ENCODE measurements at places on chromosomes 1 and 21. TPM values are rescaled to one million over a fixed set of nuclear protein-coding genes. Genes with fewer than 3 reads are reported as not detected.

The COL11A1 gene
- polyA plus RNA-seq = 34.4 TPM

The S100A10 gene
- 88.4 TPM for polyA plus RNA-seq

The FMO4 gene
- polyA plus RNA-seq = 4.2 TPM

The HSPB7 gene
- 32.5 TPM for polyA plus RNA-seq

The LEFTY2 gene
- polyA plus RNA-seq = not detected

The TTC34 gene
- polyA plus RNA-seq = 0.11 TPM

The SMAP2 gene
- polyA plus RNA-seq = 9.0 TPM

The SPRR1B gene
- polyA plus RNA-seq = not detected

The BTF3L4 gene
- 68.6 TPM for polyA plus RNA-seq

The GNAT2 gene
- polyA plus RNA-seq = 0.15 TPM

The OR2L8 gene
- polyA plus RNA-seq = not detected

The PADI1 gene
- 0.70 TPM for polyA plus RNA-seq

The IL22RA1 gene
- not detected for polyA plus RNA-seq

The EVA1C gene
- polyA plus RNA-seq = 12.2 TPM

The CFHR5 gene
- not detected for polyA plus RNA-seq

The ITLN2 gene
- not detected for polyA plus RNA-seq

The PDC gene
- polyA plus RNA-seq = not detected

The B3GALT6 gene
- polyA plus RNA-seq = 16.9 TPM

The FMO5 gene
- 0.60 TPM for polyA plus RNA-seq

The GPR37L1 gene
- not detected for polyA plus RNA-seq

The GLMP gene
- 31.9 TPM for polyA plus RNA-seq

The KIF14 gene
- polyA plus RNA-seq = 2.1 TPM

The BRINP3 gene
- polyA plus RNA-seq = not detected

The PAQR6 gene
- 0.06 TPM for polyA plus RNA-seq

The BSND gene
- not detected for polyA plus RNA-seq

The ATPAF1 gene
- 67.2 TPM for polyA plus RNA-seq

The DMBX1 gene
- polyA plus RNA-seq = not detected

The HES4 gene
- 10.8 TPM for polyA plus RNA-seq

The TSEN15 gene
- 65.5 TPM for polyA plus RNA-seq

The TNFRSF18 gene
- polyA plus RNA-seq = not detected

The SERTAD4 gene
- 8.7 TPM for polyA plus RNA-seq

The TRIM62 gene
- 5.2 TPM for polyA plus RNA-seq

The AADACL3 gene
- not detected for polyA plus RNA-seq

The ADAMTS1 gene
- 1,081 TPM for polyA plus RNA-seq

The ZNF436 gene
- 8.1 TPM for polyA plus RNA-seq

The C4BPA gene
- not detected for polyA plus RNA-seq

The PDZK1IP1 gene
- polyA plus RNA-seq = not detected

The ANKRD35 gene
- 1.4 TPM for polyA plus RNA-seq

The MAB21L3 gene
- polyA plus RNA-seq = 0.34 TPM

The TBX15 gene
- polyA plus RNA-seq = 14.8 TPM

The PEAR1 gene
- 50.4 TPM for polyA plus RNA-seq

The HSD11B1 gene
- polyA plus RNA-seq = 0.15 TPM

The TNFRSF9 gene
- polyA plus RNA-seq = not detected

The PLXNA2 gene
- 1.9 TPM for polyA plus RNA-seq

The CRYBG2 gene
- polyA plus RNA-seq = 0.44 TPM
